ENCODE measurements at places on chromosomes 3 and 15.

- H3K36me3 ChIP-seq: no peaks in the 10 kb centered on the region
- no peak overlapping the region for H3K27ac ChIP-seq
- peaks cover 22% of the 10 kb centered on the region for H3K27me3 ChIP-seq
- no peak overlapping the region for H3K4me3 ChIP-seq
Observed at GRCh38 chr3:57069503-57069902, 9.0 kb downstream of the SPATA12 start.

- no peak for DNase-seq
- no peaks in the 10 kb centered on the region for H3K27me3 ChIP-seq
- no peaks in the 10 kb centered on the region for H3K4me1 ChIP-seq
Observed at GRCh38 chr3:135598597-135598996, 366.9 kb upstream of the PPP2R3A start.

GRCh38 chr3:13353936-13354542, 66.1 kb downstream of the NUP210 start:
- no peaks in the 10 kb centered on the region for H3K27me3 ChIP-seq
- peaks cover 19% of the 10 kb centered on the region for H3K4me1 ChIP-seq
- DNase-seq: no peak
- no peak overlapping the region for H3K4me3 ChIP-seq

GRCh38 chr3:2976796-2977195, 133.4 kb downstream of the IL5RA start:
- no peak overlapping the region for H3K4me3 ChIP-seq
- DNase-seq: no peak
- peaks cover 11% of the 10 kb centered on the region for H3K27me3 ChIP-seq
- no peak overlapping the region for H3K27ac ChIP-seq
- H3K4me1 ChIP-seq: peaks cover 5% of the 10 kb centered on the region
- no peaks in the 10 kb centered on the region for H3K36me3 ChIP-seq

DNA sequence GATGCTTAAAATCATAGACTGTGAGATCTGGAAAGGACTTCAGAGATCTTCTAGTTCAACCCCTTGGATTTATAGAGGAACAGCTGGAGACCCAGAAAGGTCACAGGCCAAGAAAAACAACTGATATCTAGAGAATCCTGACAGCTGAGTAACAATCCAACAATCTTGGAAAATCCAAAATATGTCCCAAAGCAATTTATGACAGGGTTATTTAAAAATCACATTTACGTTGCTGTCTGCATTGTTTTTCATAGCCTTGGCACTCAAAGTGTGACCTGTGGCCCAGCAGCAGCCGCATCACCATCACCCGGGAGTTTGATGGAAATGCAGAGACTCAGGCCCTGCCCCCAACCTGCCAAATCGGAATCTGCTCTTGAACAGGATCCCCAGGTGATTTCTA, 78.8 kb downstream of the FBN1 start:
- no peaks in the 10 kb centered on the region for H3K27me3 ChIP-seq
- no peak overlapping the region for H3K27ac ChIP-seq
- no peak for DNase-seq

DNA sequence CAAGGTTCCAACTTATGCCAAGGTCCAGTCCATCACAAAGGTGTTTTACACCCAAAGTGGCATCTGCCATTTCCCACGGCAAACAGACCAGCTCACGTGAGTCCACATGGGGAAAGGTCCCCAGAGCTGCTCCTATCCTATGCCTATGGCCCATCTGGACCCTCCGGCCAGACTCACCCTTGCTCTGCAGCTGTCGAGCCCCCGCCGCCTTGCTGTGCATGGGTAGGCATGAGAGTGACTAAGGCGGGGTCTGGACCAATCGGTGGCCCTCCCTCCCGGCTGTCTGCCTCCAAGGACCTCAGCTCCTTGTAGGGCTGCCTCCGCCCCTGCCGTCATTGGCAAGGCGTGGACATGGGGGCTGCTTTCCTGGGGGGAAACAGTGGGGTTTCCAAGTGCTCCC, 26.9 kb downstream of the DNASE1L3 start:
- H3K4me3 ChIP-seq: no peak overlapping the region
- H3K4me1 ChIP-seq: peaks cover 7% of the 10 kb centered on the region
- DNase-seq: no peak
- H3K27me3 ChIP-seq: no peaks in the 10 kb centered on the region

DNA sequence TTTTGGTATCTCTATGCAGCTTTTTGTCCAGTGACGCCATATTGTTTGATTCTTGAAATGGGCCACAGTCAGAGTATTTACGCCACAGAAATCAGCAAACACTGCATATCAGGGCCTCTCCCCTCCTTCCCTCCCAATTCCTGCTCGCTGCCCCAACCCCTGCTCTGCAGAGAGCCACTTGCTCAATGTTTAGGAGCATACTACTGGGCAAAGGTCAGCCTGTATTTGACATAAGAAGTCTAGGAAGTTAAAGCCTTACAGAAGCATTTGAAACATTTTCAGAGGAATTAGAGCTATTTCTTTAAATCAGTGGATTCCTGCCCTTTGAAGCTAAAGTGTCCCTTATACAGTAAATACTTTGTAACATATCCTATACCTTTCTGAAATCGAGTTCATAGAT, 17.4 kb upstream of the RARB start:
- H3K36me3 ChIP-seq: no peaks in the 10 kb centered on the region
- DNase-seq: no peak
- H3K4me3 ChIP-seq: no peak overlapping the region
- no peak overlapping the region for H3K27ac ChIP-seq
- H3K4me1 ChIP-seq: no peaks in the 10 kb centered on the region

GRCh38 chr3:57998366-57999283, 9.6 kb upstream of the FLNB start:
- H3K27me3 ChIP-seq: no peaks in the 10 kb centered on the region
- peaks cover 13% of the 10 kb centered on the region for H3K4me1 ChIP-seq
- DNase-seq: no peak

DNA sequence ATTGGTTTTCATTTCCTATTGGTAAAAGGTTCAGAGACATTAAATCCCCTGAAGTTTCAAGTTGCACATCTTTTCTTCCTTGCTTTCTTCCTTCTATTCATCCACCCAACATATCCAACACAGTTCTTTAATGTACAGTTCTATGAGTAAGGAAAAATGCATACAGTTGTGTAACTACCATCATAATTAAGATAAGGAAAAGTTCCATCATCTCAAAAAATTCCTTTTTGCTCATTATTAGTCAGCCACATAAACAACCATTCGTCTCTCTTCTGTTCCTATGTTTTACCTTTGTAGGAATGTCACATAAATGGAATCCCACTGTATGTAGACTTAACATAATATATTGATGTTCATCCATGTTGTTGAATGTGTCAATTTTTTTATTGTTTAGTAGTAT, 211.1 kb upstream of the ADAMTS9 start:
- no peak overlapping the region for H3K4me3 ChIP-seq
- H3K27me3 ChIP-seq: no peaks in the 10 kb centered on the region
- DNase-seq: no peak

DNA sequence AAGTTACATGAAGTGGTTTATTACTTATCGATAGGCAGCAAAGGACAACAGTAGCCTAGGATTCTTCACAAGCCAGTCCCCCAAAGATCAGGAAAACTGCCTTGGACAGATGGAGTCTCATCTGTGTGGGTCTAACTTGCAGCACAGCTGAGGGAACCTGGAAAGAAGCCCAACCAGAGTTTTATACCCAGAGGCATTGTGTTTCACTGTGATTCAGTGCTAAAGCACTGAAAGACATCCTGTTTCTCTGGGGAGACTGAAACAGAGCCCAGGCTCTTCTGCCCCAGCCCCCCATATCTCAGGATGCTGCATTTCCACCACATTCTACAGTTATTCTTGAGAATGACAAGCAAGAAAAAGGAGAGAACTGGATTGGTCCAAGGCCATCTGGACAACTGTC, 48.2 kb upstream of the PYDC2 start:
- no peak overlapping the region for H3K4me3 ChIP-seq
- no peak for DNase-seq
- no peaks in the 10 kb centered on the region for H3K36me3 ChIP-seq
- H3K27me3 ChIP-seq: no peaks in the 10 kb centered on the region
- H3K27ac ChIP-seq: no peak overlapping the region

- no peaks in the 10 kb centered on the region for H3K4me1 ChIP-seq
- H3K27me3 ChIP-seq: no peaks in the 10 kb centered on the region
- DNase-seq: no peak
- H3K4me3 ChIP-seq: no peak overlapping the region
- no peak overlapping the region for H3K27ac ChIP-seq
Observed at GRCh38 chr15:64816452-64816851, 9.0 kb downstream of the PIF1 start.

DNA sequence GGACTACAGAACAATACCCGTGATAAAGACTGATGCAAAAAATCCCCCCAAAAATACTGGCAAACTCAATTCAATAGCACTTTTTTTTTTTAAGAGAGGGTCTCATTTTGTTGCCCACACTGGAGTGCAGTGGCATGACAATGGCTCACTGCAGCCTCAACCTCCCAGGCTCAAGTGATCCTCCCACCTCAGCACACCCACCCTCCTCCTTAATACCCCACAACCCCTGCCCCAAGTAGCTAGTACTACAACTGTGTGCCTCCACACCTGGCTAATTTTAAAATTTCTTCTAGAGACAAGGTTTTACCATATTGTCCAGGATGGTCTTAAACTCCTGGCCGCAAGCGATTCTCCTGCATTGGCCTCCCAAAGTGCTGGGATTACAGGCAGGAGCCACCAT, 11.4 kb downstream of the TOP2B start:
- no peak overlapping the region for H3K27ac ChIP-seq
- no peaks in the 10 kb centered on the region for H3K27me3 ChIP-seq
- no peaks in the 10 kb centered on the region for H3K36me3 ChIP-seq
- H3K4me1 ChIP-seq: peaks cover 8% of the 10 kb centered on the region
- no peak for DNase-seq

- no peaks in the 10 kb centered on the region for H3K27me3 ChIP-seq
- H3K4me1 ChIP-seq: no peaks in the 10 kb centered on the region
- no peak overlapping the region for H3K4me3 ChIP-seq
- DNase-seq: no peak
Observed at GRCh38 chr3:140117096-140117526, 182.1 kb downstream of the CLSTN2 start.

DNA sequence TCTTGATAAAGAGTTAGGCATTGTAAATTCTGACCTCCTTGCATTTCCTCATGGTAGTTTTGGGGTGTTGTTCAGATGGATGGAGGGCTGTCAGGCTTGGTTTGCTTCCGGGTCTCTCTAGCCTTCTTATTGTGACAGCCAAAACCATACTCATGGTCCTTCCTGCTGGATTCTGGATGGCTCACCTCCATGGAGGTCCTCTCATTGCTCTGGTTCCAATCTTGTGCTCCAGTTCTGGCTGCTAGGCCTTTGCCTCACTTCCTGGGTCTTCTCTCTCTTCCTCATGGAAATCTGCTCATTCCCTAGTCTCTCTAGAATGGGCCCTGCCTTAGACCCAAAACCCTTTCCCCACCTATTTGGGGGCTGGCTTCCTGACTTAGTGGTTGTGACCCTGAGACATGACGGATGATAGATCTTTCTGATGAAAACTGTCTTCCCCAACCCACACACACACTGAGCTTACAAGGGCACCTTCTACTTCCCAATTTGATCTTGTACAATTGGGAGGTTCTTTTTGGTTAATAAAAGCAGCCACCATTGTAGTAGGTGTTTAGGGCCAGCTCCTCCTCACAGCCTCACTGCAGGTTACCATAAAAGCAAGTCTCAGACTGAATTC, 66.2 kb upstream of the XCR1 start:
- DNase-seq: no peak
- H3K36me3 ChIP-seq: no peaks in the 10 kb centered on the region
- H3K27me3 ChIP-seq: no peaks in the 10 kb centered on the region
- no peak overlapping the region for H3K4me3 ChIP-seq

DNA sequence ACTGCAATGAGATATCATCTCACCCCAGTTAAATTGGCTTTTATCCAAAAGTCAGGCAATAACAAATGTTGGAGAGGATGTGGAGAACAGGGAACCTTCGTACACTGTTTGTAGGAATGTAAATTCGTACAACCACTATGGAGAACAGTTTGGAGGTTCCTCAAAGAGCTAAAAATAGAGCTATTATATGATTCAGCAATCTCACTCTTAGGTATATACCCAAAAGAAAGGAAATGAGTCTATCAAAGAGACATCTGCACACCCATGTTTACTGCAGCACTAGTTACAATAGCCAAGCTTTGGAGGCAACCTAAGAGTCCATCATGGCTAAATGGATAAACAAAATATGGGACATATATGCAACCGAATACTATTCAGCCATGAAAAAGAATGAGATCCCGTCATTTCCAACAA, 68.0 kb upstream of the HES1 start:
- no peaks in the 10 kb centered on the region for H3K27me3 ChIP-seq
- H3K4me1 ChIP-seq: peaks cover 14% of the 10 kb centered on the region
- no peak overlapping the region for H3K4me3 ChIP-seq
- no peak overlapping the region for H3K27ac ChIP-seq
- no peak for DNase-seq
- H3K36me3 ChIP-seq: no peaks in the 10 kb centered on the region

DNA sequence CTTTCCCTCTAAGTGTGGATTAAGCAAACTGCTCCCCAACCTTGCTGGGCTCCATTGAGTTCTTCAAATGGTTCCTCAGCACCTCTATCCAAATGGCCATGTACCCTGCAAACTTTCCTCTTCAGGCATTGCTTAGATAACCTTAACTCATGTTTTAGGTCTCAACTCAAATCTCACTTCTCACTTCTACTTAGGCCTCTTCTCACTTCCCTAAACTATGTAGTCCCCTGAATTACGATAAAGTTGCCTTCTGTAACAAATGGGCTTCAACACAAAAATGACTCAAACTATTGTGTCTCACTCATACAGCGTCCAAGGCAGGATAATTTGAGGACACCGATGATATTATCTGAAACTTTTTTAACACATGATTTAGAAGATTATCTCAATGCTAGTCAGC, 62.4 kb upstream of the STAC start:
- no peaks in the 10 kb centered on the region for H3K36me3 ChIP-seq
- no peak overlapping the region for H3K27ac ChIP-seq
- no peaks in the 10 kb centered on the region for H3K27me3 ChIP-seq
- no peak overlapping the region for H3K4me3 ChIP-seq
- no peaks in the 10 kb centered on the region for H3K4me1 ChIP-seq

- peaks cover 48% of the 10 kb centered on the region for H3K4me1 ChIP-seq
- H3K27me3 ChIP-seq: no peaks in the 10 kb centered on the region
- peak; percentile 50 for DNase-seq
Observed at GRCh38 chr15:58484791-58485600, 53.2 kb downstream of the LIPC start.

DNA sequence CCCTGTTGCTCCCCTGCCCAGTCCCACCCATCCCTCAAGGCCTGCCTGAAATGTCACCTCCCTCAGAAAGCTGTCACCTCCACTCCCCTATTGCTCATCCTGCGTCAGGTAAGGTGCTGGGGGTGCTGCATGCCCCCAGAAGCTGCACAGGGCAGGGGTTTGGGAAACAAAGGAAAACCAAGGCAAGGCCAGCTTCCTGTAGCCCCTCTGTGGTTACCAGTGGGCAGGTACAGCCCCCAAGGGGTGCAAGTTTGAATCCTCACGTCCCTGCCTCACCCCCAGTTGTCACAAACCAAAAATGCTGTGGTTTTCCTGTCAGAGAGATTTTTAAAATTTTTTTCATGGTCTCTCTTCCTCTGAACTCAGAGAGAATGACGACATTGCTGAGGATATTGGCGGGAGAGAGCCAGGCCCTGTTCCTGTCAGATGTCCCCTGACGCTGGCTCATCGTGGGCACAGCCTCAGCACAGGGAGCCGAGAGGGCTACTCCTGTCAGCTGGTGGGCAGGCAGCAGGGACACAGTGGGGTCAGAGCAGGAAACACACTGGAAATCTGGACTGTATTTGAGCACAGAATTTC, 27.0 kb downstream of the PSTPIP1 start:
- H3K4me3 ChIP-seq: peak overlapping the region; percentile 19
- peaks cover 98% of the 10 kb centered on the region for H3K4me1 ChIP-seq
- H3K36me3 ChIP-seq: peaks cover 77% of the 10 kb centered on the region
- H3K27ac ChIP-seq: peak overlapping the region; percentile 63
- no peak for DNase-seq
- no peaks in the 10 kb centered on the region for H3K27me3 ChIP-seq
